Smooth muscle cell of the coronary artery (primary cell): ENCODE measurements at places on chromosomes 13 and 19. TPM values are rescaled to one million over a fixed set of nuclear protein-coding genes. Genes with fewer than 3 reads are reported as not detected.

CCDC8 gene
- 11.9 and 26.2 TPM in 2 replicates for total RNA-seq

POP4 gene
- total RNA-seq, result 69.6 and 81.9 TPM in 2 replicates

KLC3 gene
- total RNA-seq, result 0.23 TPM in 1 of 2 replicates, not detected in the other

PRR19 gene
- 0.15 TPM in 1 of 2 replicates, not detected in the other for total RNA-seq

NLRP4 gene
- total RNA-seq, result not detected in 2 replicates

ICAM5 gene
- 0.94 and 1.7 TPM in 2 replicates for total RNA-seq

KL gene
- 0.12 and 0.15 TPM in 2 replicates for total RNA-seq

C19orf53 gene
- 40.6 and 70.4 TPM in 2 replicates for total RNA-seq

KANK3 gene
- total RNA-seq, result 0.23 and 0.30 TPM in 2 replicates

NLRP7 gene
- total RNA-seq, result not detected in 2 replicates

TEX26 gene
- total RNA-seq, result not detected in 2 replicates

ZNF773 gene
- total RNA-seq, result 9.1 and 27.1 TPM in 2 replicates

WDR88 gene
- total RNA-seq, result not detected in 2 replicates

DKKL1 gene
- 0.23 TPM in 1 of 2 replicates, not detected in the other for total RNA-seq

MAST1 gene
- 0.35 TPM in 1 of 2 replicates, not detected in the other for total RNA-seq

RASL11A gene
- total RNA-seq, result 2.5 and 11.7 TPM in 2 replicates

PRRG2 gene
- 0.12 and 0.83 TPM in 2 replicates for total RNA-seq

MAST3 gene
- 1.7 and 3.2 TPM in 2 replicates for total RNA-seq

RNF113B gene
- total RNA-seq, result not detected in 2 replicates

ARID3A gene
- total RNA-seq, result 7.6 and 15.2 TPM in 2 replicates

HIF3A gene
- total RNA-seq, result 0.38 and 3.3 TPM in 2 replicates

BEST2 gene
- total RNA-seq, result not detected in 2 replicates

CBY2 gene
- total RNA-seq, result not detected in 2 replicates

ACTL9 gene
- total RNA-seq, result not detected in 2 replicates

OLFM4 gene
- not detected in 2 replicates for total RNA-seq
